Progenitor cell of endocrine pancreas (in vitro differentiated cells): ENCODE measurements at places on chromosomes 3 and 15. TPM values are rescaled to one million over a fixed set of nuclear protein-coding genes. Genes with fewer than 3 reads are reported as not detected.

DNA sequence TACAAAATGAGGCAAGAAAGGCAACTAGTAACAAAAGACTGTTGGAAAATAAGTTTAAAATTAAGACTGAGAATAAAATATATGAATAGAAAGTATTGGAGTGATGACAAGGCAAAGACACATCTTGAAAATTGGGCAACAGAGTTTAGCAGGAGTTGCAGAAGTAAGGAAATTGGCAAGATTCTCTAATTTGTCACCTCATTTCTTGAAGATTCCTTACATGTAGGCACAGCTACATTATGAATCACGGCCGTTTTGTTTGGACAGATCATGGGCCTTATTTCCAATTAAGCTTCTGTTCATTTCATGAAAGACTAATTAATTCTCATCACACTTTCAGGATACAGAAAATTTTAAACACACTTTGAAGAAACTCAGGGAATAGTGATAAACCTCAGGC lies 170.1 kb downstream of the ROBO1 start:
- no peak for DNase-seq

DNA sequence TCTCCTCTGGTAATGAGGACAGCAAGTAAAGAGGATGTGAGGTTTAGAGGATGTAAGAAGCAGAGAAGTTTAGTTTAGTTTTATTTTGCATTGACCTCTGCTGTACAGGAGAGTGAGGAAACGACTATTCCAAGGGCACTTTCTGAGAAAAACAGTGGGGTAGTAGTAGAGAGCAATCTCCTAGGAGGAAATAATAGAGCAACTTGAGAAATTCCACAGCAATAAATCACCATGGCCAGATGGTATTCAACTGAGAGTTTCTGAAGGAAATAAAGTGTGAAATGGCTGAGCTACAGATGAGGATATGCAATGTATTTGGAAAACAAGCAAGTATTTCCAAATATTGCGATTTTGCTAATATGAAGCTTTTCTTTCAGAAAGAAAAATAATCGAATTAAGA lies 118.9 kb downstream of the DPH6 start:
- DNase-seq = no peak

GRCh38 chr3:56795097-56795828 lies 6.5 kb downstream of the ARHGEF3 start:
- DNase-seq = no peak

- DNase-seq = no peak
Observed at GRCh38 chr3:61580982-61581643, 19.7 kb downstream of the PTPRG start.

Gene LSMEM2
- total RNA-seq = not detected in 2 replicates

DNA sequence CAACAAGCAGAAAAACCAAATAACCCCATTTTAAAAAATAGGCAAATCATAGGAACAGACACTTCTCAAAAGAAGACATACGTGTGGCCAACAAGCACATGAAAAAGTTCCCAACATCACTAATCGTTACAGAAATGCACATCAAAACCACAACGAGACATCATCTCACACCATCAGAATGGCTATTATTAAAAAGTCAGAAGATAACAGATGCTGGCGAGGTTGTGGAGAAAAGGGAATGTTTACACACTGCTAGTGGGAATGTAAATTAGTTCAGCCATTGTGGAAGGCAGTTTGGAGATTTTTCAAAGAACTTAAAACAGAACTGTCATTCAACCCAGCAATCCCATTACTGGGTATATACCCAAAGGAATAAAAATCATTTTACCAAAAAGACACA lies 60.7 kb downstream of the ABI3BP start:
- no peak for DNase-seq

Gene PDZRN3
- total RNA-seq = 28.7 and 31.0 TPM in 2 replicates

DNA sequence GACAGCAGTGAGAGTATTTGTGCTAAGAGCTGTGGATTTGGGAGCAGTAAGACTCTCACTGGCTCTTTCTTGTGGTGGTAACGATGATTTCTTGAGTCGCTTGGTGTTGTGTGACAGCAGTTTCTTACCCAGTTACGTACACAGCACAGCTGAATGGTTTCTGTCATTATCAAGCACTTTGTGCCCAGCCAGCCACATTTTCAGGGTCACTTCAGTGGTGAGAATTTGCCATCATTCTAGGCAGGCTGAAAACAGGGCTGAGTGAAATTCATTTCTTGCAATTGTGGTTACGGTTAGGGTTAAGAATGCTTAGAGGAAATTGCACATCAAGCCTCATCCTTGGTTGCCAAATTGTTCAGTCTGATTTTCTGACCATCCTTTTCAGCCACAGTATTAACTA lies 130.1 kb downstream of the RYR3 start:
- no peak for DNase-seq

Gene RTP4
- total RNA-seq = not detected in 2 replicates

DNA sequence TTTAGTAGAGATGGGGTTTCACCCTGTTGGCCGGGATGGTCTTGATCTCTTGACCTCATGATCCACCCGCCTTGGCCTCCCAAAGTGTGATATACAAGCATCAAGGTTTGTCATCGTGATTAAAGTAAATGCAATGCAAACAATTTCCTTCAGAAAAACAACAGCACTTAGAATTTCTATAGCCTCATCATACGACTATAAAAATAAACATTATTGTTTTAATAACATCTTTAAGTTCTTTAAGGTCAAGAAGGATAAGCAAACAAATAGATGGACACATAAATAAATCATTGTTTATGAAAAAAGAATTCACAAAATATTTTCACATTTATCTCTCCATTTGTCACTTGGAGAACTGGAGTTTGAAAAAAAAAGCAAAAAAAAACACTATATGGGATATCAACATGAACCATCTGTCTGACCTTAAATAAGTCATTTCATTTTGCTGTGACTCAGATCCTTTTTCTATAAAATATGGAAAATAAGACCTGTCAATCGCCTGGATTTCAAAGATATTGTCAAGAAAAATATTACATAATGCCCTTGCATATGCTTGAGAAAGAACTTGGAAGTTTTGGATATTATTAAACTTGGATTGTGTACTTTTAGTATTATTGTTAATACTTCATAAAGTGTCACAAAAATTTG lies 642.0 kb upstream of the KCNMB2 start:
- DNase-seq = no peak

DNA sequence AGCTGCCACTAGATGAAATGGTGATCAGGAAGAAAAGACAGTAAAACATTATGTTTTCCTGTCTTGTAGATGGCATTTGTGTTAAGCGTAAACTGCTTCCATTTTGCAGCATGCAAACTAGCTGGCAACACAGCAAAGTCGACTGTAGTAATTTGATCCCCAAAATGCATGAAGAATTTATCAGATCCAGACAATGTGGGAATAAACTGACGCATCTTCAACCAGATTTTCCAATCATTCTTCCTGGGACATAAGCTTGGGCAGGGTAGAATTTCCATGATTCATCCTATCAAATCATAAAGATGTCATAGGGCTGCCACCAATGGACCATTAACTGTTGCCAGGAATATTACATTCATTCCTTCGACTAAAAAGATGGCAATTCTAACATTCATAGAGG lies 260.3 kb downstream of the ERC2 start:
- DNase-seq = no peak

- DNase-seq = no peak
Observed at GRCh38 chr3:30655187-30655812, 48.9 kb downstream of the TGFBR2 start.

DNA sequence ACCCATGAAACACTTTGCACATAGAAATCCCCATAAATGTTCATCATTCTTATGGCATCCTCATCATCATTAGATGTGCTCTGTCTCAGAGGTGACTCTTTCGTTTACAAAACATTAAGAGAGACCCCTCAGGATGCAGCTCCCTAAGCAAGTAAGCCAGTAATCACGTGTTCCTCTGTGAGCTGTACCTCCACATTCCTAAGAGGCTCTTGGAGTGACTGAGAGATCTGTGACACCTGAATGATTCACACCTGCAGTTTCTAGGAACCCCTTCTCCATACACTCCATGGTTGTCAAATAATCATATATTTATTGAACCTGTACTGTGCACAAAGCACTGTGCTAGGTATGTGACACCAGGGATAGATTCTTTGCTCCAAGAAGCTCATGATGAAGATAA lies 602.4 kb downstream of the UNC13C start:
- no peak for DNase-seq

DNA sequence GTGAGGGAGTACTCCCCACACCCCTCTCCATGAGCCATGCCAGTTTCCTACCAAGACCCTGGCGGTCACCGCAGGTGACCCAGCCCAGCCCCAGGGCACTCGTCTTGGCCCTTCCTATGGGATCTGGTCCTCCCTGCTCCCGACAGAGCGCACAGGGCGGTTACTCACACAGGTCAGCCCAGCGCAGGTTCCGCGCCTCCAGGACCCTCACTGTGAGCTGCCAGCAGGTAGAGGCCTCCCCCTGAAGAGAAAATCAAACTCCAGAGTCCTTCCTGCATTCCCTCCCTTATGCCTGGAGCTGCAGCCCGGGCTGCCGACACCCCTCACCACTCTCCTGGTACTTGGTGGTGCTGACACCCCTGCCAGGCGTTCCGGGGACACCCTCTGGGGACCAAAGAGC lies 6.9 kb downstream of the PLA2G4D start:
- no peak for DNase-seq

GRCh38 chr15:84981711-84982300 lies at the start of gene PDE8A:
Gene PDE8A, plus strand, starts transcription at chr15:84981856. Its CDS starts 307 bp downstream, at chr15:84982163.
- DNase-seq = peak; percentile 29

GRCh38 chr3:23258110-23258509 lies 55.0 kb downstream of the UBE2E2 start:
- DNase-seq = no peak

GRCh38 chr3:67030785-67031740 lies 33.0 kb downstream of the KBTBD8 start:
- no peak for DNase-seq

GRCh38 chr3:143677430-143677829 lies 170.8 kb downstream of the SLC9A9 start:
- DNase-seq = no peak

- no peak for DNase-seq
Observed at GRCh38 chr15:63022663-63023062, 19.9 kb upstream of the TPM1 start.

DNA sequence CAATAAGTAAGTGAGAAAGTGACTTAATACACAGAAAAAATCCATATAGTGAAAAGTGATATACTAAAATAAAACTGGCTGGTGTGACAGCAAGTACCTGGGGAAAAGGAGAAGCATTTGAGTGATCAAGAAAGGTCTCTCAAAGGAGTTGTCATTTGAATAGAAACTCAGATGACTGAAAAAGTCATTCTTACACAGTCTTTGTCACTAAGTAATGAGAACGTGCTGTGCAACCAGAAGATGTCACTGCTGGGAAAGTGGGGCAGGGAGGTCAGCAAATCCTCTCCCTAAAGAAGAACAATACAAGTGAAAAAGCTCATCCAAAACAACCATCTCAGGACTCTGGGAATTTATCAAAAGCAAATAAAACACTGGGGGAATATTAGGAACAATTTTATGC lies 317.5 kb upstream of the TRIM42 start:
- no peak for DNase-seq

Gene RHCG
- total RNA-seq = not detected in 2 replicates

GRCh38 chr15:57190208-57190607 lies 186.1 kb upstream of the CGNL1 start:
- DNase-seq = no peak

DNA sequence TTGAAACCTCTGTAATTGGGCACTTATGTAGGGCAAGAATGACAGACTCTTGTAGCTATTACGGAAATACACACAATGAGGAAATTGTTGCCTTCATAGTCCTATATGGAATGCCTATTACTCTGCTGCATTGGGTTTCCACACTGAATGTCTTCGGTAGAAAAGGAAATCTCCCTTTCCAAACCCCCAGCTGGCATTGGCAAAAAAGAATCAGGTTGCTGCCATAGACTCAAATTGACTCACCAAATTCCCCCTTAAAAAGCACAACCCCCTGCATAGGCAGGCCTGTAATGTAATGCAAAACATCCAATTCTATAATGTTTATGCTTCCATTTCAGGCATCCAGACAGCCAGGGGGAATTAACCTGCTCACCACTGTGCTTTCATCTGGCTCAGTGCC lies 44.8 kb upstream of the NTRK3 start:
- DNase-seq = no peak

GRCh38 chr3:60912142-60912541 lies 339.1 kb downstream of the FHIT start:
- no peak for DNase-seq

DNA sequence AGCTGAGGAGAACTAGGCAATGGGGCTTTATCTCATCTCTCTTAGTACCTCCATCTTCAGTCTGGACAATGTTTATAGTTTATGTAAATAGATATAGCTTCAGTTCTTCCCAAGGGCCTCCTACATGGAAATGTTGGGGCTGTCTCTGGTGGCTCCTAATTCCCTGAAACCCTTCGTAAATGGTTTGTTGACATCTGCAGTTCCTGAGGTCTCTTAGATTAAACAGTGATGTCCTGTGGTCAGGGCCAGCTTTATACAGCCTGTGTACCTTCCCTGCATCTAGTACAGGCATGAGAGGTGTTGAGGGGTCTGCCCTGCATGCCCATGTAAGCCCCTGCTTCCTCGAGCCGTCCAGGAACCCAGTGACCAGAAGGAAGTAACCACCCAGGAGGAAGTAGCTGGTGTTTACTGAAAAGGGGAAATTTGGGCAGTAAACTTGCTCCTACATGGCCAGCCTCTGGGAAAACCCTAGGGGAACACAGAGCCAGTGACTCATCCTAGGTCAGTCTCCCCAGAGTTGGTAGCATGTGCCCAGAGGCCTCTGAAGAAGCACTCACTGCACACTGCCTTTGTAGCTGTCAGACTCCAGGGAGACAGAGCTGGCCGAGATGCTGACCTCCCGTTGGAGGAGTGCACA lies 4.7 kb upstream of the TBC1D2B start:
- no peak for DNase-seq

DNA sequence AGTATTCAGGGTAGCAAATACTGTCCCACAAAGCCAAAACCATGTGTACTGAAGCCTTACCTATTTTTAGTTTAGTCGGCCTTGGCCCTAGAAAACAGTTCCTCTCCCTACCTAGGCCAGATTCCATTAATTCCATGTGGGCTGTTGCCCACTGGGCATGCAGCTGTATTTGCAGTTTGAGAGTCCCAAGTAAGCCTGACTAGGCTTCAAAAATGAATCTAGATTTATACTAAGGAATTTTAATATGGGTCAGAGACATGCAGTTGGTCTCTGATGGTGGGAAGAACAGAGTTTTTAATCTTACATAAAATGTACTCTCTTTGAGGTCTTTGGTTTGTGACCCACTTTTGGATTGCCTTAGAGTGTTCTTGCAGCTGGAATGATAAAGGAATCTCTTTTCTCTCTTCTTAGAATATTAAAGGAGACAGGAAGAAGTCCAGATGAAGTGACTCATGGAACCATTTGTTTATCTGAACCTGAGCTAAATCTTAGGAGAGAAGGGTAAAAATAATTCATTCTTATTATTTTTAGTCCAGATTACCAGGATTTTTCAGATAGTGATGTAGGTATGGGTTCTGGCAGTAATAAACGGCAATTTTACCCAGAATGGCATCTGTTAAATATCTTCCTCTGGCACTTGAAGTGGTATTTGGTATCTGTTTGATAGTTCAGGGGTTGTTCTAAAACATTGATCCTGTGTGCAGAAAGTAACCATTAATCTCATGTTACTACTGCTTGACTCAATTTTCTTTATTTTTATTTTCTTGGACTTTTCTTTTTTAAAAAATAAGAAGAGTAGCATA lies 33.8 kb downstream of the GLCE start:
- no peak for DNase-seq
